Transverse colon (tissue), 4 donors: ENCODE measurements at places on chromosomes 6 and 20. TPM values are rescaled to one million over a fixed set of nuclear protein-coding genes. Genes with fewer than 3 reads are reported as not detected.

The DNAH8 gene
- 0.16 TPM for total RNA-seq

The RSPH4A gene
- not detected for total RNA-seq

The STK38 gene
- 59.1 TPM for total RNA-seq

The C6orf118 gene
- total RNA-seq: not detected

The HMGN3 gene
- total RNA-seq: 29.9 TPM

The PTK6 gene
- 97.1 TPM for total RNA-seq

The RNF39 gene
- not detected for total RNA-seq

The LY6G6D gene
- not detected for total RNA-seq

The PHACTR3 gene
- total RNA-seq: 5.9 TPM

The BAG2 gene
- total RNA-seq: 10.6 TPM

The LBP gene
- not detected for total RNA-seq

The KCNB1 gene
- 2.0 TPM for total RNA-seq

The SHLD1 gene
- total RNA-seq: 6.8 TPM

The MDN1 gene
- 24.1 TPM for total RNA-seq

The PPP1R14C gene
- 64.5 TPM for total RNA-seq

The PPP1R3G gene
- total RNA-seq: 0.95 TPM

The DDR1 gene
- 149 TPM for total RNA-seq

The ADA gene
- total RNA-seq: 5.4 TPM

The SLC44A4 gene
- total RNA-seq: 734 TPM

The CCDC28A gene
- 19.7 TPM for total RNA-seq

The CDSN gene
- total RNA-seq: not detected

The RIMS4 gene
- 1.1 TPM for total RNA-seq

The VGLL2 gene
- total RNA-seq: not detected

The TRDN gene
- total RNA-seq: not detected

The LIME1 gene
- 37.9 TPM for total RNA-seq
